ENCODE measurements at places on chromosomes 6 and 20.

- DNase-seq = peak; percentile 40
Measured at GRCh38 chr6:119079283-119079809, 882 bp upstream of the FAM184A start.

DNA sequence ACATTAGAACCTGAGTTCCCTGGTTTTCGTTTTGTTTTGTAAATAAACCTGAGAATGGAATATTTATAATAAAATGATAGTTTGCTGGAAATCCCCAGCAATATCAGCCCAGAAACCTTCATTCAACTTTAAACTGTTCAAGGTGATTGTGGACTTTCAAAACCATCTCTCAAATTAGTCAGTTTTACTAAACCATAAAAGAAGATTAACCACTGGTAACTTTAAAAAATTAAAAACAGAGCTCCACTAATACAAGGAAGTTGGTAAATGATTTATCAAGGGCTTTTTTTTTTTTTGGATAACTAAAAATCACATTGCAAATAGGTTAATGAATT is 10.0 kb downstream of the MBOAT1 start:
- no peak for DNase-seq

- DNase-seq = no peak
Measured at GRCh38 chr20:59630526-59630925, 26.2 kb downstream of the PHACTR3 start.

- no peak for DNase-seq
Measured at GRCh38 chr20:30281584-30282197, 975.8 kb upstream of the DEFB115 start.

DNA sequence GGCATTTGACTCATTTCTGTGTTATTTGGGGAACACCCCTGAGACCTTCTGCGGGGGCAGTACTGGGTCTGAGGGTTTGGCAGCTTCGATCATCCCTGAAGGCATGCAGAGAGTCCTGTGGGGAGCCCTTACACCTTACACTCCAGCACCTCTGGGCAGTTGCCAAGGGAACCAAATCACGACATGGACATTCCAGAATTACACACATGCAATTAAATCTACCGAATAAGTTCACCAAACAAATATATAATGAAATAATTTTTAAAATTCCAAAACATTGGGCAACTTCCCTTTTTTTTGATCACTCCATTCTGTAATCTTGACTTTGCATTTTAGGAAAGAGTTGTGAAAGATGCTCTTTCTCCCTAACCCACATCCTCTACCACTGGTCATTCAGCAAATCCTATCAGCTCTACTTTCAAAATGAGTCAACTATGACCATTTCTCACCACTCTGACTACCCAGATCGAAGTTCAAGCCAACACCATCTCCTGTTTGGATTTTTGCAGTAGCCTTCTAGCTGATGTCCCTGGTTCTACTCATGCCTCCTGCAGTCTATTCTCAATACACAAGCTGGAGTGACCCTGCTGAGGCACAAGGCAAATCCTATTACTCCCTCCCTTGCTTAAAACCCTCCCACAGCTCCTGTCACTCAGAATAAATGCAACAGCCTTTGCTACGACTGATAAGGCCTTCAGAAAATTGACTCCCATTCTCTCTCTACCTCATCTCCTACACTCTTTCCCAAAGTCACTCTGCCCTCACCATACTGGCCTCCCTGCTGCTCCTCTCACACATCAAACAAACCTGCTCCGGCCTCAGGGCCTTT is 533.3 kb downstream of the HACE1 start:
- DNase-seq = no peak

DNA sequence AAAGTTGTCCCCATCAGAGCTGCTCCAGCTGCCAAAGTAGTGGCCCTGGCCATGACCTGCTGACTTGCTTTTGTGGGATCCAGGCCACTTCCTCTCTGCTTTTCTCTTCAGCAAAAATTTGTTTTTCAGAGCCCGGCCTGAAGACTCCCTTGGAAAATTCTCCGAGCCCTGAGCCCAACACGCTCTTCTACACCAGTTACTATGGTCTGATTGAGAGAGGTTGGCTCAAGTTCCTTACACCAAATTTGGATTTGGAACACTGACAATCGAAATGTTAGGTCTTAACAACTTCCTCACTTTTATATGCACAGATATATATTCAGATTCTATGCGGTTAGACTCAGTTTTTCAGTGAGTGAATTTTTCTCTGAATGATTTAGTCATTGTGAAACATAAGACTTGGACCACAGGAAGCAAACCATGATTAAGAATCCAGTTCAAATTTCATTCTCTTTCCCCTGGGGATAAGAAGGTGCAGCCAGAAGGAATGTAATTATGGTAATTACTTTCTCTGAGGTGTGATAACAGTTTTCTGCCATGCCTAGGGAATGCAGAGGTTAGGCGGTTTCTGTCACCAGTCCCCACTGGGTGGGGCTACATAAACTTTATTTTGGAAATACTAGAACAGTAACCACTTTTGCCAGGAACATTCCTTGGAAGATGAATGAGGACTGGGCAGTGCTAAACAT is 365.2 kb downstream of the SYNE1 start:
- no peak for DNase-seq

- no peak for DNase-seq
Measured at GRCh38 chr20:35226884-35227681, 593 bp downstream of the MMP24 start.

DNA sequence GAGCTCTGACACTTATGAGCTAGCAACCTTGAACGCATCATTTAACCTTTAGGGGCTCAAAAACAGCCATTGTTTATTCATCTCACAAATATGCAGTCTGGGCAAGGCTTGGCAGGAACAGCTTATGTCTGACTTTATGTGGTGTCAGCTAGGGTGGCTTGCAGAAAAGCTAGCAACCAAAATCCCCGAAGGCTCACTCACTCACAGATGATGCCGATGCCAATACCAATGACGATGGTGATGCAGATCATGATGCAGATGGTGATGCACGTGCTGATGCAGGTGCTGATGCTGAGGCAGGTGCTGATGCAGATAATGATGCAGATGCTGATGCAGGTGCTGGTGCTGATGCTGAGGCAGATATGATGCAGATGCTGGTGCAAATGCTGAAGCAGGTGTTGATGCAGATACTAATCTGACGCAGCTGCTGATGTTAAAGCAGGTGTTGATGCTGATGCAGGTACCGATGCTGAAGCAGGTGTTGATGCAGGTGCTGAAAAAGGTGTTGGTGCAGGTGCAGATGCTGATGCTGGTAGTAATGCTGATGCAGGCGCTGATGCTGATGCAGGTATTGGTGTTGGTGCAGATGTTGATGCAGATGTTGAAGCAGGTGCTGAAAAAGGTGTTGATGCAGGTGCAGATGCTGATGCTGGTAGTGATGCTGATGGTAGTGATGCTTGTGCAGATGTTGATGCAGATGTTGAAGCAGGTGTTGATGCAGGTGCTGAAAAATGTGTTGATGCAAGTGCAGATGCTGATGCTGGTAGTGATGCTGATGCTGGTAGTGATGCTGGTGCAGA is 195.6 kb downstream of the NFATC2 start:
- peak; percentile 62 for DNase-seq

DNA sequence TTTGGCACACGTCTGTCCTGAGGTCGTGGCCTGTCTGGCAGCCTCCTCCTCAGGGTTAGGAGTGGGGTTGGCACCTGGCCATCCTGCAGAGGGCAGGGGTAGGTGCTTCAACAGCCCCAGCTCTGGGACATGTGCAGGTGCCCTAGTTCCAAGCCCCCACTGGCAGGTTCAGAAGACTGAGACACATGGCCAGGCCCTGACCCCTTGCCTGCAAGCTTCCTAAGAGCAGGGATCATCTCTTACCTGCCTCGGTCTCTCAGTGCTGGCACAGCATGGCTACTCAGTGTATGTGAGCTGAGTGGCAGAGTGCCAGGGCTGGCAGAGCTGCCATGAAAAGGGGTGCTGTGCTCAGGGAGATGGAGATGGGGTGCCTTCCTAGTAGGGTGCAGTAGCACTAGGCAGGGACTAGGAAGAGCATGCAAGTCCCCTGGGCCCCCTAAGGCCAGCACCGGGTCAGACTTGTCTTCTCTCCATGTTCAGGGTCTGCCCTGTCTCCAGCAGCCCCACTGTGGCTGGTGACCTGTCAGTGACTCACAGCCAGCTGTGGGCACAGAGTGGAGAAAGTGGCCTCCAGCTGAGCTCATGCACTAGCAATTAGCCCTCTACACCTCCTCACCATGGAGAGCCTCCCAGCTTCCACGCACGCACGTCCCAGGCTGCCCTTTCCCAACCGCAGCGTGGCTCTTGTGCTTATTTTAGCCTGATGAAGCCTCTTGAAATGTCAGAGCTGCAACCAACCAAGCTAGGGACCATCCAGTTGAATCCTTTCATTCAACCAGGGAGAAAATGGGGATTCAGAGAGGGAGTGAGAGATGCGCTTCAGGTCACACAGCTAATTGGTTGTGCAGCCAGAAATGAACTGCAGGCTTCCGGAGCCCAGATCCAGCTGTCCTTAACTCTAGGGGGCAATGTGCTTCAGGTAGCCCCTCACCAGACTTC is 116.6 kb downstream of the MRPL14 start:
- peak; percentile 96 for DNase-seq

- DNase-seq = no peak
Measured at GRCh38 chr6:109117346-109118035, 22.2 kb downstream of the CEP57L1 start.

DNA sequence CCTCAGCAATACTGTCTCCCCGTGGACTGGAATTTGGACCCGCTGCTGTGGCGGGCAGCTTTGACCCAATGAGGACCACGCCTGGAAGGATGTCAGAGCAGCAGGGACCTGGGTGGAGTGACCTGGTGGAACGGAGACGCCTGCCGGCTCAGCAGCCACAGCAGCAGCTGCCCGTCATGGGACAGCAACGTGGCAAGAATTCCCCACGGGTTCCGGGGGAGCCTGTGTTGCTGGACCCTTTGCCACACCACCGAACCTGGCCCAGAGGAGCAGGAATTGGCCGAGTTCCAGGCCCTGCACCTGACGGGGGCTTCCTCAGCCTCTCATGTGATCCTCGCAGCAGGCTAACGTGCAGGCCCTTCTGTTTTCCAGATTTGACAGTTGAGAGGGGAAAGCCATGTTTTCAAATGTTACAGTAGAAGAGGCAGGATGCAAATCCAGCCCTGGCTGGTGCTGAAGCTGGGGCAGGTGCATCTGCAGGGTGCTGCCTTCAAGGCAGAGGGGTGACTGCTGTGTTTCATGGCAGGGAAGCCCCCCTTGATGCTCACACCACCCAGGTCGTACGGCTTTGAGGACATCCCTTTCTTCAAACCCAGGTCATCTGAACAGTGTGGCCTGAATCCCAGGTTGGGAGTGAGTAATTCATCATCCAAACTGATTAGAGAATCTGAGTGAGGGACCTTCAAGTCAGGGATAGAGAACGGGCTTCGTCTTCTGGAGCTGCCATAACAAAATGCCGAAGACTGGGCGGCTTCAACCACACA is 93.4 kb downstream of the THBS2 start:
- no peak for DNase-seq

GRCh38 chr6:24689964-24690363 is 23.1 kb downstream of the ACOT13 start:
- DNase-seq = no peak

DNA sequence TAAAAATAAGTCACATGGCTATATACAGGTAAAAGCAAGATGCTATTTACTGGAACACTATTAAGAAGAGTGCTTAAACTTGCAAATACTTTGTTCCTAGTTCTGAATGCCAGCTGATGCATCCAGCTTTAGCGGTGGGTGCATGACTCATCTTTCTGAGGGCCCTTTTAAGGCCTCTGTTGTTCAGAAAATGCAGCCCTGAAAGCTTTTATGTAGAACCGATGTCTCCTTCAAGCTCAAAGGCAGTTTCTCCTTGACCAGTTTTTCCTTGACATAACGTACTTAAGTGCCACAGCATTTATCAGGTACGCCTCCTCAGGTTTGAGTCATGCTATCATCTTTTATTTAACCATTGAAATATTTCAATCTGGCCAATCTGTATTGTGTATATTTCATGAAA is 82.8 kb downstream of the MLIP start:
- DNase-seq = no peak

GRCh38 chr6:144793744-144794143 is 508.6 kb downstream of the UTRN start:
- no peak for DNase-seq

GRCh38 chr6:27839626-27840475 is 72.3 kb downstream of the OR2B2 start:
- DNase-seq = peak; percentile 92

GRCh38 chr6:72182337-72183246 is 296.2 kb downstream of the RIMS1 start:
- peak; percentile 20 for DNase-seq

GRCh38 chr6:70140496-70140895 is 162.4 kb downstream of the COL9A1 start:
- no peak for DNase-seq

- DNase-seq = no peak
Measured at GRCh38 chr6:158816803-158817727, 2.1 kb downstream of the EZR start.

DNA sequence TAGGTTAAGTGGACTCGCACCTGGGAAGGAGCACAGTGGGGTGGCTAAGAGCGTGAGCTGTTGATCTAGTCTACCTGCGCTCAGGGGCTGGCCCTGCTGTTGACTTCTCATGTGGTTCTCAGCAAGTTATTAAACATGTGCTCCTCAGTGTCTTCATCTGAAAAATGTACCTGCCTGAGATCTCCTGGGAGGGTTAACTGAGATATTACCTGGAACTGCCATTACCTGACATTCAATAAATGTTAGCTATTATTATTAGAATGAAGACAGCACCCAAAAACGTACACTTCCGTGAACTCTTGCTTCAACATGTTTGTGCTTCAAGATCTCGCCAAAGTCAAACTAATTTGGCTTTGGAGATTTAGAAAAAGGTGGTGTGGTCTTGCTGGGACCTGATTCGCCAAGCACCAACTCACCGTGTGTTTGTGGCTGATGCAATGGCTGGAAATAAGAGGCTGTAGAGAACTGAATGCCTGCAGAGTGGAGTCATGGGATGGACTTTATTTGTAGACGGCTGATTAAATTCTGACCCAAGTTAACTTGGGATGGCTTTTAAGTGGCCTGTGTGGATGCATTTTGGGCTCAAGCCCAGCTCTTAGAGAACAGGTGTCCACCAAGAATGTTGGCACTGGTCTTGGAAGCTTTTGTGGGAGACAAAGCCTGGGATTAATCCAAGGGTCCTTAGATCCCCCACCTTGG is 692.9 kb downstream of the QKI start:
- DNase-seq = no peak

GRCh38 chr6:66230591-66230990 is 523.6 kb upstream of the EYS start:
- DNase-seq = no peak

- no peak for DNase-seq
Measured at GRCh38 chr20:8568075-8568474, 436.0 kb downstream of the PLCB1 start.
